PC-9 (cell line): ENCODE measurements at places on chromosomes 3 and 15. TPM values are rescaled to one million over a fixed set of nuclear protein-coding genes. Genes with fewer than 3 reads are reported as not detected.
A peak's percentile ranks its signal among the peaks of the same experiment; 100 is the strongest.

GRCh38 chr3:60622349-60622748 lies 628.9 kb downstream of the FHIT start:
- no peaks in the 10 kb centered on the region for H3K36me3 ChIP-seq
- no peaks in the 10 kb centered on the region for H3K27me3 ChIP-seq
- no peak overlapping the region for H3K4me3 ChIP-seq
- DNase-seq: no peak
- no peaks in the 10 kb centered on the region for H3K4me1 ChIP-seq
- no peak overlapping the region for H3K27ac ChIP-seq

DNA sequence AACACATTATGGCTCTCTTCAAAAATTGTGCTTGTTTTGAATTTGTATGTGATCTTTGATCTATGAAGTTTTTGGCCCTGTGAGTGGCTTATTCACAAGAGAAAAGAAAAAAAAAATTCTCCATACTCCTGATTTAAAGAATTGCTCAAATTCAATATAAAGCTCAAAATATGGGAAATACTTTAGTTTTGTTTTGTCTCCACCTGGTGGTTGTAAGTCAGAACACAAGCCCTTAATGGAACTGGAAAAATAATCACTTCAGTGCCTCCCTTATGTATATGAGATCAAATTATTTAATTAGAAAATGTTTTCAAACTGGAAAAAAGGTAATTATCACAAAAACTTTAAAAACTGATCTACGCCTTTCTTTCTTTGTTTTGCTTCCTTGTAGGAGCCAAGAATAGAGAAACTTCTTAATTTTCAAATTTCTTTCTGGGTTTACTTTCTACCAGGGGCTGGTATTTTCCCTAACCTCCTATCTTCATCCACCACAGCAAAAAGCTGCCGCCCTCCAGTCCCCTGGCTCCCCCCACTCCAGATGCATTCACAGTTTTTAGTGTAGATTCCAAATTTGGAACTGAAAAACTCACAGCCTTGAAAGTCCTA lies 50.6 kb downstream of the SERP1 start:
- H3K4me3 ChIP-seq: no peak overlapping the region
- H3K4me1 ChIP-seq: peaks cover 28% of the 10 kb centered on the region
- no peak for DNase-seq

DNA sequence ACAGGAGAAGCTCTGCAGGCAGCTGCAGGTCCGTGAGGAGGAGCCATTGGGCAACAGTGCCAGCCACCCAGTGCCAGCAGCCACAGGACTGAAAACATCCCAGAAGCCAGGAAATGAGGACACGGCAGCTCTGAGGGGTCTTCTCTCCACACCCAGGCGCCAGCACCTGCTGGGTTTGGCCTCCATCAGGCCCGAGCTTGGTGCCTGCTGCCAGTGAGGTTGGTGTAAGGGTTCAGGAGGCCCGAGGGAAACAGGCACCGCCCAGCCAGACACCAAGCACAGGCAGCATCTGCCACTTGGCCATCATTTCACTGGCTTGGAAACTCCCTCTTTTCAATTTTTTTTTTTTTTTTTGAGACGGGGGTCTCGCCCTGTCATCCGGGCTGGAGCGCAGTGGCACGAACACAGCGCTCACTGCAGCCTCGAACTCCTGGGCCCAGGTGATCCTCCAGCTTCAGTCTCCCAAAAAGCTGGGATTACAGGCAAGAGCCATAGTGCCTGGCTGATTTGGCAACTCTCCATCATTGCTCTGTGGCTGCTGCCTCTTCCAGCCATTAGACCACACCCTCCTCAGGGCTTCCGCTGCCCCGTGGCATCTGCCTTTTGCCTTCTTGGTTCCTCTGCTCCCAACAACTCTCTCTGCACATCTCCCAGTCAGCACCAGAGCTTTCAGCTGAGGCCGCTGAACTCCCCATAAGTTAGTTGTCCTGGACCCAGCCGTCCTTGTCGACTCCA lies 1.5 kb upstream of the ITIH3 start:
- H3K27ac ChIP-seq: no peak overlapping the region
- peaks cover 6% of the 10 kb centered on the region; the same call in 1 of the 2 replicates for H3K27me3 ChIP-seq
- H3K4me3 ChIP-seq: no peak overlapping the region
- no peaks in the 10 kb centered on the region for H3K36me3 ChIP-seq

DNA sequence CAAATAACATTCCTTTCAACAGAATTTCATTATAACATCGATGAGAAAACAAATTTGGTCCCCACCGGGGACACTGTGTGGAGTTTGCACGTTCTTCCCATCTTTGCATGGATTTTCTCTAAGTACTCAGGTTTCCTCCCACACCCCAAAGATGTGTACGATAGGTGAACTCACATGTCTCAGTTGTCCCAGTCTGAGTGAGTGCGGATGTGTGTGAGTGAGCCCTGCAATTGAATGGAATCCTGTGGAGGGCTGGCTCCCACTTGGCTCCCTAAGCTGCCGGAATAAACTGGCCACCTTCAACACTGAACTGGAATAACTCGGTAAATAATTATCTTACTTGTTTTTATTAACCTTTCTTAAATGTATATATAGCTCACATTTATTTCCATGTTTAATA lies 77.0 kb downstream of the TRANK1 start:
- no peaks in the 10 kb centered on the region for H3K4me1 ChIP-seq
- H3K4me3 ChIP-seq: no peak overlapping the region
- no peaks in the 10 kb centered on the region for H3K27me3 ChIP-seq
- H3K27ac ChIP-seq: no peak overlapping the region
- no peak for DNase-seq

GRCh38 chr3:72722930-72723726 lies 125.1 kb downstream of the SHQ1 start:
- peak; percentile 89 for DNase-seq
- no peaks in the 10 kb centered on the region for H3K27me3 ChIP-seq
- no peak overlapping the region; the same call in 1 of the 2 replicates for H3K4me3 ChIP-seq
- H3K27ac ChIP-seq: peak overlapping the region; percentile 97
- H3K36me3 ChIP-seq: no peaks in the 10 kb centered on the region
- H3K4me1 ChIP-seq: peaks cover 41% of the 10 kb centered on the region

DNA sequence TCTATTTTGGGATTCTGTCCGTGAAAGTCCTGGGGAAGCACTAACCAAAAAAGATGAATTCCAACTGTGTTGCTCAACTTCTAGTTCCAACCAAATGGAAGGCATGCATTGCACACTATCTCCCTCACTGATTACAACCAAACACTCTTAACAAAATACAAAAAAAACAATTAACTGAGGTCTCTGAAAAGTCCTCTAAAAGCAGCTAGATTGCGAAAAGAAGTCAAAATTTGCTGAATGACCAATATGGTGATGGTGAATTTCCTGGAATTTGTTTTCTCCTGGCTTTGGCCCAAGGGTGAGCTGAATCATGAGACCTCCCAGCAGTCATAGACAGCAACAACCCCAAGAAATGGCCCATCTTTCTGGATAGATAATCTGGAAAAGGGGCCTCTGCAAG lies 28.3 kb downstream of the CYP19A1 start:
- no peak overlapping the region for H3K4me3 ChIP-seq
- no peaks in the 10 kb centered on the region for H3K4me1 ChIP-seq
- no peak overlapping the region for H3K27ac ChIP-seq

- H3K4me3 ChIP-seq: no peak overlapping the region
- no peak for DNase-seq
- H3K4me1 ChIP-seq: no peaks in the 10 kb centered on the region
- no peaks in the 10 kb centered on the region for H3K27me3 ChIP-seq
These were observed 489.0 kb upstream of the CDIN1 start for GRCh38 chr15:36090286-36090946.

GRCh38 chr15:94056314-94056713 lies 175.0 kb upstream of the MCTP2 start:
- H3K4me1 ChIP-seq: no peaks in the 10 kb centered on the region
- H3K36me3 ChIP-seq: no peaks in the 10 kb centered on the region
- no peaks in the 10 kb centered on the region for H3K27me3 ChIP-seq
- DNase-seq: no peak
- H3K4me3 ChIP-seq: no peak overlapping the region
- H3K27ac ChIP-seq: no peak overlapping the region

DNA sequence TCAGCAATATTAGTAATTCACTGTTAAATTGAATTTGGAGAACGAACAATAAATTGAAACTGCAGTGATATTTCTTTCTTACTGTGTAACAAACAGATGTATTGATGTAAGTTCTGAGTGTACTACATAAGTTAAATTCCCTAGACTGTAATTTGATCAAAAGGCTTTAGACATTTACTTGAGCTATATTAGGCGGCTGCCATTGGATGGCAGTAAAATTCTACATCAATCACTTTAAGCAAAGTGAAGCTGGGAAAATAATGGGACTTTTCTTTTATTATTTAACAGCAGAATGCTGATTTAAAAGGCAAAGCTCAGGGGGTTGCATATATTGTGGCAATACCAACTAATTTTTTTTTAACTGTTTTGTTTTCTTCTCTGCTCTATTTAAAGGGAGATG lies 212.6 kb upstream of the PLSCR5 start:
- H3K4me3 ChIP-seq: no peak overlapping the region
- no peaks in the 10 kb centered on the region for H3K4me1 ChIP-seq
- no peaks in the 10 kb centered on the region for H3K27me3 ChIP-seq
- no peaks in the 10 kb centered on the region for H3K36me3 ChIP-seq
- no peak for DNase-seq
- no peak overlapping the region for H3K27ac ChIP-seq

- no peak overlapping the region for H3K4me3 ChIP-seq
- no peaks in the 10 kb centered on the region for H3K36me3 ChIP-seq
- H3K4me1 ChIP-seq: no peaks in the 10 kb centered on the region
These were observed 49.3 kb downstream of the HACD2 start for GRCh38 chr3:123535580-123535979.

- H3K27ac ChIP-seq: no peak overlapping the region
- H3K36me3 ChIP-seq: no peaks in the 10 kb centered on the region
- no peak for DNase-seq
- H3K27me3 ChIP-seq: no peaks in the 10 kb centered on the region
- H3K4me3 ChIP-seq: no peak overlapping the region
- H3K4me1 ChIP-seq: no peaks in the 10 kb centered on the region
These were observed 37.4 kb upstream of the GALNT15 start for GRCh38 chr3:16137044-16137443.

- no peak overlapping the region for H3K4me3 ChIP-seq
- H3K27ac ChIP-seq: no peak overlapping the region
- no peaks in the 10 kb centered on the region for H3K27me3 ChIP-seq
These were observed 1.9 kb upstream of the SPPL2A start for GRCh38 chr15:50767332-50767861.

GRCh38 chr3:65876028-65876420 lies 162.7 kb downstream of the MAGI1 start:
- H3K27ac ChIP-seq: no peak overlapping the region
- H3K4me1 ChIP-seq: no peaks in the 10 kb centered on the region

DNA sequence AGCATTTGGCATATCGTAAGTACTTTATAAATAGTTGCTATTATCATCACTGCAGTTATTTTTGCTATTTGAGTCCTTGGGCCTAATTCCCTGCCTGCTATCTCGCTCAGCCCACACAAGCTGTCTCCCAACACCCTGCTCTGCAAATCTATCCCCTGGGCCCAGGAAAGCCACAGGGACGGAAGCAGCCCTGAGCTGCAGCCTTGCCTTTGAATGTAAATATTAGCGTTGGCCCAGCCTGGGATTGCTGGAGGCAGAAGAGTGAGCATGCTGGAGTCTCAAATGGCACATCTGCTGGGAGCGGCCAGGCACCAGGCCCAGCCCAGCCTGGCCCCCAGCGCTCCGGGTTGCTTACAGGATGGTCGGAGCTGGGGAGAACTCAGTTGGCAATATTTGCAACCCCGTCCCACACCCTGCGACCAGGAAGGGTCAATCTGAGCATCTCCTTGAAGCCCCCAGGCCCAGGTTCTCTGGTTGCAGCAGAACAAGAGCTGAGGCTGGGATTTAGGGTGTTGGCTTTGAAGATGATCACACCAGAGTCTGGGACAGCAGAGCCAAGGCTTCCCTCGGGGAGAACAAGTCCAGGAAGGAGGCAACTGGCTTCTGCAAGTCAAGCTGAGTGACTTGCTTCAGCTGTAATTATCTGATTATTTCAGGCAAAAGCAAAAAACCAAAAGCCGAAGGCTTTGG lies 529.6 kb downstream of the SHQ1 start:
- no peak overlapping the region for H3K4me3 ChIP-seq
- no peaks in the 10 kb centered on the region for H3K27me3 ChIP-seq

DNA sequence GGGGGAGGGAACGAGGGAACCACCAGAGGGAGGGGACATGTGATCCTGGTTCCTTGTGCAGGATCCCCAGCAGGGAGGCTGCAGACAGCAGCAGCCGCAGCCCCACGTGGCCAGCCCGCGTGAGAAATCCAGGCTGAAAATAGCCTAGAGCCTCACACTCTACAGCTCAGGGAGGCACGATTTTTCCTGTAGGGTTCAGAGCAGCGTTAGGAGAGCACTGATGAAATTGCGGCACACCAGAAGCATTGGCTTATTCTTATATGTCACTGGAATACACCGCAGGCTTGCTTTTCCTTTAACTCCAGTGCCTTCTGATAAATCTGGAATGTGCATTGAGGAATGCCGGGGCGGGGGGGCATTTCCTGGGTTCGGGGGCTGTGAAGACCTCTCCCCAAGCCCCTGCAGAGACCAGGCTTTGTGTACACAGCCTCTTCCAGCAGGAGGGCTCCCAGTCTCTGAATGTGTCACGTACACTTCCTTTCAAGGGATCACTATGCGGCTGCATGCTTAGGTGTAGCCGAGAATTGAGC lies 193.0 kb downstream of the ATP10A start:
- H3K27me3 ChIP-seq: peaks cover 54% of the 10 kb centered on the region
- no peak for DNase-seq
- H3K36me3 ChIP-seq: no peaks in the 10 kb centered on the region
- no peaks in the 10 kb centered on the region for H3K4me1 ChIP-seq
- no peak overlapping the region for H3K27ac ChIP-seq

DNA sequence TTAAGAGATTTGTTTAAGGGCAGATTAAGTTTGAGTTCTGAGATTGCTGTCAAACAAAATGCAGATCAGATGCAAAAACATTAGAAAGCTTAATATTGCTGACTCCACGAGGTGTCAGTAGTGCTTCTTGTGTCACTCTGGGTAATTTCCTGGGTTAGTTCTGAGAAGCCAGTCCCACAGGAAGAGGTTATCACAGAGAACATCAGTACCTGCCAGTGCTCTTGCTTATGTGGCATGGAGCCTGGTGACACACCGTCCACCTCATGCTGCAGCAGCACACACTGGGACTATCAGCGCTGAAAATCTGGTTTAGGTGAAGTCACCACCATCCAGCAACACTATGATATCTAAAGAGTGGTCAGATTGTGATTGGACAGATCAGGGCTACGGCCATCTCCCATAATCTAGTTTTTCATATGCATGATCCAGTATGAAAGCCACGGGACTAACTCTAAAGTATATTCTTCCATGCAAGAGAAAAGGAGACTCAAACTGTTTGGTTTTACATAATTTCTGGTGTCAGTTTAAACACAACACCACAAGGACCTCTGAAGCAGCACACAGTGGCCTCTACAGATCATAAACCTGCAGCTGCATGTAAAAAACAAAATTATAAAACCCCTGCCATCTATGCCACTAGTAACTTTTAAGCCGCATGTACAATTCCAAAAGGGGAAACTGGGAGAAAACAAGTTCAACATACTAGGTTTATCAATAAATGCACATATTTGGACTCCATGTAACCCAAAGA lies 36.1 kb upstream of the MYO5C start:
- H3K4me1 ChIP-seq: peaks cover 17% of the 10 kb centered on the region
- no peaks in the 10 kb centered on the region for H3K27me3 ChIP-seq
- no peak overlapping the region for H3K27ac ChIP-seq

Gene TATDN2
- 27.3 and 34.0 TPM in 2 replicates for total RNA-seq

Gene SELENOS
- total RNA-seq: 20.8 and 28.6 TPM in 2 replicates

Gene STAB1
- 0.04 TPM in 1 of 2 replicates, not detected in the other for total RNA-seq

Gene IL17RD
- total RNA-seq: 7.9 and 8.3 TPM in 2 replicates

Gene NANOGP8
- not detected in 2 replicates for total RNA-seq
